Lower lobe of right lung (tissue), 2 donors: ENCODE measurements at places on chromosomes 4 and X. TPM values are rescaled to one million over a fixed set of nuclear protein-coding genes. Genes with fewer than 3 reads are reported as not detected.

- DNase-seq: no peak
These were observed 1.2 kb upstream of the CHIC1 start for GRCh38 chrX:73561801-73562200.

SPANXN3 gene
- not detected for total RNA-seq

DNA sequence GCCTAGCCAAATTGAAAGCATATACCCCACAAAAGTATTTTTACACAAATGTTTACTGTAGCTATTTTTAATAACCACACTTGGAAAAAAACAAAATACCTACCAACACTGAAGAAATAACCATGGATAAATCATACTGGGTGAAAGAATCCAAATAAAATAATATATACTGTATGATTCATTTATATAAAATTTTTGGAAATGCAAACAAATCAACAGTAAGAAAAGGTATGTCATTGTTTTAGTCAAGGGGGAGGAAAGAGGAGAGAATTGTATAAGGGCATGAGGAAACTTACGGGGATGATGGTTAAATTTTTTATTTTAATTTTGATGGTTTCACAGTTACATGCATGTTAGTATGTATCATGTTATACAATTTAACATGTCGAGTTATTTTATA is 557.8 kb downstream of the TECRL start:
- DNase-seq: no peak

DNA sequence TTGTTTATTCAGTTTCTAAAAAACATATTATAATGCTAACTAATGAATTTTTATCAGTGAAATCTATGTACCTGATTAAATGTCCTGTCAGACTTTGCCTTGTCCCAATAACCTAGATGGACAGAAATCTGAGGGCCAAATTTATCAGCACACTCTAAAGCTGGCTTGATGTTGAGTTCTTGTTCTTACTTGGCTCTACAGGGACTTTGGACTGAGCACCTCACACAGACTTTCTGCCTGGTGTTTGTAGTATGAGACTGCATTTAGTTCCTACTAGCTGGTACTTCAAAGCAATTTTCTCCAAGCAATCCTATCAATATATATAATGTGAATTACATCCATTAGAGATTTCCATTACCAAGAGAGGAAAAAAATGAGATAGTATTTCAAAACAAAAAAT is 37.8 kb downstream of the INTS12 start:
- DNase-seq: no peak

SHOX gene
- total RNA-seq: not detected
